ENCODE measurements at places on chromosomes 1 and 21.

DNA sequence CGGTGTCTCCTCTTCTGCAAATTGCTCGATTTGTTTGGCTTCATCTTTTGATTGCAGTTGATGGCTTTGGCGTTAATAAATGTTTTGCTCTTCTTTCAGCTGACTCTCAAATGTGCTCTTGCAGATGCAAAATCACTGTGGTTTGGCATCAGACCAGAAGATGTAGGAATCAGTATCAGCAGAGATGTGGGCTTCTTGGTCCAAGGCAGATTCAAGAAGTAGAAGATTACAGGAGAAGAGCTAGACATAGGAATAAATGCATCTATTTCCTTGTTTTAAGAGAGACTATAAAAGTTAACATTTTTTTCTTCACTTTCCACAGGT lies 59.8 kb upstream of the BACH1 start:
- H3K4me3 ChIP-seq = no peak overlapping the region
- no peaks in the 10 kb centered on the region for H3K27me3 ChIP-seq
- H3K27ac ChIP-seq = no peak overlapping the region
- H3K4me1 ChIP-seq = peaks cover 13% of the 10 kb centered on the region
- peak; percentile 76 for DNase-seq

GRCh38 chr1:109931189-109931731 lies 20.6 kb downstream of the CSF1 start:
- H3K27me3 ChIP-seq = no peaks in the 10 kb centered on the region
- H3K4me1 ChIP-seq = peaks cover 23% of the 10 kb centered on the region
- H3K27ac ChIP-seq = peak overlapping the region; percentile 16

- peak; percentile 84 for DNase-seq
- H3K36me3 ChIP-seq = no peaks in the 10 kb centered on the region
- H3K4me3 ChIP-seq = no peak overlapping the region
- H3K27me3 ChIP-seq = no peaks in the 10 kb centered on the region
- H3K4me1 ChIP-seq = peaks cover 22% of the 10 kb centered on the region
- no peak overlapping the region for H3K27ac ChIP-seq
These were observed 53.2 kb upstream of the LYST start for GRCh38 chr1:235919833-235920441.

DNA sequence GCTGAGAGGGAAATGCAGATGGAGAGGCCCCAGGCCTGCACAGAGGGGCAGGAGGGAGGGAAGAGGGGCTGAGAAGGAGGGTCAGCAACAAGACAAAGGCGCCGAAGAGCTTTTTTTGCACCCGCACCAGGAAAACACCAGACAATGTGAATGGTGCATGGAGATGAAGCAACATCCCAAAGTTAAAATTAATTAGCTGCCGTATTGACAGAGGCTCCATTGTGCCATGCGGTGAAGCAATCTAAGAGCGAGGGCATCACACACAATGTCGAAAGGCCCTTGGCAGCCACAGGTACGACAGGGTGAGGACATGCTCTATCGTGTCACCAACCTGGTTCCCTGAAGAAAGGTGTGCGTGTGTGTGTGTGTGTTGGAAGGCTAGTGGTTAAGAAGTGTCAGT lies 41.2 kb downstream of the SSBP3 start:
- H3K27ac ChIP-seq = no peak overlapping the region
- peaks cover 6% of the 10 kb centered on the region for H3K36me3 ChIP-seq
- no peak overlapping the region for H3K4me3 ChIP-seq
- H3K27me3 ChIP-seq = no peaks in the 10 kb centered on the region

- H3K27me3 ChIP-seq = no peaks in the 10 kb centered on the region
- H3K36me3 ChIP-seq = no peaks in the 10 kb centered on the region
- H3K4me3 ChIP-seq = no peak overlapping the region
- no peak overlapping the region for H3K27ac ChIP-seq
- peaks cover 5% of the 10 kb centered on the region for H3K4me1 ChIP-seq
These were observed 58.9 kb downstream of the VPS26C start for GRCh38 chr21:37208056-37208721.

DNA sequence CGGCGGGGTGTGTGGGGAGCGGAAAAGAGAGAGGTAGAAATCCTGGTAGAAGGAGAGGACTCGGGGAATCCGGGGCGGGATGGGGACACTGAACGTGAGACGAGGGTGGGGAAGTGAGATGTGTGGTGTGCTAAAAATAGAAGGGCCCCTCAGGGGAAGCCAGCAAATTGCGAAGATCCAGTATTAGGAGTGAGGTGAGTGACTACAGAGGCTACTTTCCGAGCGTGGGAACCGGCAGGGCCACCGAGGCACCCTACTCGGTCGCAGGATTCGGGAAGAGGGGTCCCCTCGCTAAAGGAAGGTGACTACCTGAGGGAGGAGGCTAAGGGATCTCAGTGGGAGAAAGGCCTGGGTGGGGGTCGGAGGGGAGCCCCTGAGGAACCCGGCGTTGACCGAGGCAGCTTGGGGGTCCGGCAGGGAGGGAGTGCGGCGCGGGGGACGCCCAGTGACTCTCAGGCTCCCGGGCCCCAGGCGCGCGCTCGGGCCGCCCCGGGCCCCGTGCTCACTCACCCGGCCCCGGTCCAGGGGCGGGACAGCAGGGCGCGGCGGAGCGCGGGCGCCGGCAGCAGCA lies 318 bp downstream of the ALDH4A1 start:
- peak overlapping the region; percentile 46 for H3K27ac ChIP-seq
- H3K36me3 ChIP-seq = no peaks in the 10 kb centered on the region
- H3K4me3 ChIP-seq = peak overlapping the region; percentile 81
- peaks cover 2% of the 10 kb centered on the region for H3K4me1 ChIP-seq
- no peak for DNase-seq

- no peaks in the 10 kb centered on the region for H3K27me3 ChIP-seq
- H3K4me3 ChIP-seq = no peak overlapping the region
- no peak overlapping the region for H3K27ac ChIP-seq
- no peak for DNase-seq
These were observed 117.1 kb upstream of the SPAG17 start for GRCh38 chr1:118302145-118302544.

- no peak overlapping the region for H3K4me3 ChIP-seq
- H3K36me3 ChIP-seq = no peaks in the 10 kb centered on the region
- H3K27ac ChIP-seq = no peak overlapping the region
- peaks cover 6% of the 10 kb centered on the region for H3K27me3 ChIP-seq
- H3K4me1 ChIP-seq = peaks cover 3% of the 10 kb centered on the region
These were observed 68.9 kb downstream of the RHOU start for GRCh38 chr1:228804173-228804572.

- no peaks in the 10 kb centered on the region for H3K27me3 ChIP-seq
- H3K4me1 ChIP-seq = no peaks in the 10 kb centered on the region
- H3K4me3 ChIP-seq = 0 out of 2 replicates have a peak overlapping the region, but pooled peaks have one; percentile 19
- DNase-seq = peak; percentile 7
These were observed 70.0 kb downstream of the PLD5 start for GRCh38 chr1:242454262-242455051.

DNA sequence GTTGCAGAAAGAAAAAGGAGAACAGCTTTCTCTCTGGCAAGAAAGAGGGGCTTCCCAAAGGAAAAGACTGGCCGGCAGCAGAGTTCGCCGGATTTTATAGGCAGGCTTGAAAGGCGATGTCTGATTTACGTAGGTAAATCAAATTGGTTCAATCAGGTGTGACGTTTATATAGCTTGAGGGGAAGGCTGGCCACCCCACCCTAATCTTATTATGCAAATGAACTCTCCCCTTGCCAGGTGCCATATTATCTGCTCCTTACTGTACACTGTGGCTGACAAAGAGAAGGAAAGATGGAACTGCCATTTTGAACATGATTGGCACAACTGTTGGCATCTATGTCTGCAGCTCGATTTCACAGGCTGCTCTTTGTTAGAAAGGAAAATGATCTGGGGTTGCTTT lies 16.8 kb upstream of the INTS3 start:
- no peak for DNase-seq
- no peak overlapping the region for H3K27ac ChIP-seq
- no peaks in the 10 kb centered on the region for H3K4me1 ChIP-seq
- no peak overlapping the region for H3K4me3 ChIP-seq

DNA sequence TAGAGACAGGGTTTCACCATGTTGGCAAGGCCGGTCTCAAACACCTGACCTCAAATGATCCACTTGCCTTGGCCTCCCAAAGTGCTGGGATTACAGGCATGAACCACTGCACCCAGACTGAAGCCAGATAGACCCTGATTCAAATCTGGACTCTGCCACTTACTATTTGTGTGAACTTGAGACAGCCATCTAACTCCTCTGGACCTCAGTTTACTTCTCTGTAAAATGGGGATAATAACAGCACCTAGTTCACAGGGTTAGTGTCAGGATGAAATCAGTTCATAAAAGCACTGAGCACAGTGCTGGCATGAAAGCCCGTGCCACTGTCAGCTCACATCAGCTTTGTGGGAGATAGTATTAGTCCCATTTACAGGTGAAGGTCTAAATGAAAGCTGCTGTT lies 28.5 kb downstream of the RAB3B start:
- no peak for DNase-seq
- no peak overlapping the region for H3K27ac ChIP-seq
- H3K27me3 ChIP-seq = no peaks in the 10 kb centered on the region
- H3K36me3 ChIP-seq = peaks cover 19% of the 10 kb centered on the region
- peaks cover 12% of the 10 kb centered on the region for H3K4me1 ChIP-seq

GRCh38 chr21:31370893-31371544 lies 27.0 kb upstream of the TIAM1 start:
- H3K4me1 ChIP-seq = peaks cover 2% of the 10 kb centered on the region
- no peaks in the 10 kb centered on the region for H3K27me3 ChIP-seq
- peak; percentile 53 for DNase-seq

DNA sequence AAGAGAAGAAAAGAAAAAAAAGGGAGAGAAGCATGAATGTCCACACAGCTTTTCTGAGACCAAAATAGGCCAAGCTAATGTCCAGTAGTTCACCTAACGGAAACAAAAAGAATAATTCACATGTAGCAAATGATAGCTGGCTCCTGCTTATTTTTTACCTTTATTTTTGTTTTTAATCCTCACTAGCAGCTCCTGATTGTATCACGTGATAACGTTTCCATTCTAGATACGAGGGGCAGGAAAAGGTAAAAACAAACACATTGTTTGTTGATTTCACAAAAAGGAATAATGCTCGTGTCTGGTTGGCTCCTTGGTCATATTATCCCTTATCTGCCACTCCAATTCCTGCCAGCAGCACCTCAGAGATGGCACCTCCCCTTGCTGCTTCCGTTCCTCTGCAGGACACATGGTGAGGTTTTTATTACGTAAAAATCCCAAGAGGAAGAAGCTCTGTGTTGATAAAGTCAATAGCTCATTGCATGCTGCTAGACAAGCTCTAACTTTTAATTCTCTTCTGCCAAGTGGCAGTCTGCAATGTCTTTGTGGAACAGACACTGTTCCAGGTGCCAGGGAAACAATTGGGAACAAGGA lies 201.7 kb downstream of the CRB1 start:
- no peak overlapping the region for H3K4me3 ChIP-seq
- H3K27ac ChIP-seq = no peak overlapping the region
- no peak for DNase-seq
- no peaks in the 10 kb centered on the region for H3K27me3 ChIP-seq
- no peaks in the 10 kb centered on the region for H3K36me3 ChIP-seq
- no peaks in the 10 kb centered on the region for H3K4me1 ChIP-seq

DNA sequence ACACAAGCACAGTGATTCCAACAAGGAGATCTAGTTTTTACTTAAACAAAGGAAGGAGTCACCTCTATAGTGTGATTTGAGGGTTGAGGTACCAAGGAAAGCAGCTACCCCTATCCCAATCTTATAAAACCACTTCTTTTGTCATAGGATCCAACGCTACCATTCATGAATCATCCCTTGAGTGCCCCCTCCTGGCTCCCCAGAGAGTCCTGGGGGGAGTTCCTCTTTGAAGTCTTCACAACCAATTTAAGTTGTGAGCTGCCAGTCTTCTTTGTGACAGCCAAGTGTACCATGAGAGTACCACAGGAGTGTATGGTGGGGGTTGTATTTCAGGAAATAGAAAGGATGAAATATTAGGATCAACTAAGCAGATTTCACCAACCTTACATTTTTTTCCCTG lies 39.1 kb upstream of the NHLH2 start:
- H3K4me3 ChIP-seq = no peak overlapping the region
- H3K36me3 ChIP-seq = no peaks in the 10 kb centered on the region
- H3K27me3 ChIP-seq = peaks cover 6% of the 10 kb centered on the region
- DNase-seq = no peak
- no peaks in the 10 kb centered on the region for H3K4me1 ChIP-seq
- H3K27ac ChIP-seq = no peak overlapping the region

- no peaks in the 10 kb centered on the region for H3K4me1 ChIP-seq
- no peaks in the 10 kb centered on the region for H3K36me3 ChIP-seq
- H3K27ac ChIP-seq = no peak overlapping the region
- no peaks in the 10 kb centered on the region for H3K27me3 ChIP-seq
- DNase-seq = no peak
These were observed 297.3 kb upstream of the KAZN start for GRCh38 chr1:14300991-14301703.

- DNase-seq = no peak
- peaks cover 2% of the 10 kb centered on the region for H3K27me3 ChIP-seq
- peaks cover 2% of the 10 kb centered on the region for H3K4me1 ChIP-seq
- H3K4me3 ChIP-seq = no peak overlapping the region
- H3K36me3 ChIP-seq = no peaks in the 10 kb centered on the region
These were observed 523.2 kb downstream of the MATN1 start for GRCh38 chr1:30200161-30200560.

DNA sequence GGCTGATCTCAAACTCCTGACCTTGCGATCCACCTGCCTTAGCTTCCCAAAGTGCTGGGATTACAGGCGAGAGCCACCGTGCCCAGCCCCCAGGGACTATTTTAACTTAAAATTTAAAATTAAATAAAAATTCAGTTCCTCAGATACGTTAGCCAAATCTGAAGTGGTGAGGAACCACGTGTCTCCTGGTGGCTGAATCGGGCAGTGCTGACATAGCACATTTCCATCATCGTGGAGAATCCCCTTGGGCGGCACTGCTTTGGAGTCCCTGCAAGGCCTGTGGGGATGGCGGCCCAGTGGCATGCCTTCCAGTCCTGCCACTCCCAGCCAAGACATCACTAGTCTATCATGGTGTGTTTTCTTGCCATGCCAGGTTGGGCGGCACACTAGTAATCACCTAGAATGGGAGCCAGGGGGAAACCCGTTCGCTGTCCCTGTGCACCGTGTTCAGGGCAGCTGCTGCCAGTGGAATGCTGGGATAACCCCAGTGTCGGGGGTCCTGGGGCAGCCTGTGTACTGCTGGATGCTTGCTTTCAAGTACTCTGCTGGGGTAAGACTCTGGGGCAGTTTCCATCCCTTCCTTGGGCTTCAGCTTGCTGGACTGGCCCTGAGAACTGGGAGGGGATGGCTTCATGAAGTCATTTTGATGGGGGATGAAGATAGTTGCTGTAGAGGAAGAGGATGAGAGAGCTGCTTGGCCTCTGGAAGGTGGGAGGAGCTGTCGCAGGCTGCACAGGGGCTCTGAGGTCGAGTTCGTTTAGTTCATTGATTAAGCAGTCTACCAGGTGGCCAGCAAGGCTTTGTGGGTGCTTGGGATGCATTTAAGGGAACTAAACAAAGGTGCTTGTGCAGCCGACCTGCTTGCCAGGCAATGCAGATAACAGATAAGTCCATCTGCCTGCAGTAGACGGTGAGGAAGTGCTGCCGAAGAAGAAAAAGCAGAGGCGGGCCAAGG lies 4.6 kb downstream of the ZBTB48 start:
- no peaks in the 10 kb centered on the region for H3K27me3 ChIP-seq
- peaks cover 8% of the 10 kb centered on the region for H3K4me1 ChIP-seq
- no peak overlapping the region for H3K4me3 ChIP-seq
- no peak overlapping the region for H3K27ac ChIP-seq
- DNase-seq = no peak

- no peaks in the 10 kb centered on the region for H3K27me3 ChIP-seq
- H3K36me3 ChIP-seq = no peaks in the 10 kb centered on the region
- peak; percentile 95 for DNase-seq
- H3K4me1 ChIP-seq = peaks cover 32% of the 10 kb centered on the region
These were observed 489.3 kb upstream of the VAMP3 start for GRCh38 chr1:7281821-7282220.

Measured in IMR-90 (cell line).